ENCODE measurements at places on chromosomes 3 and 15. TPM values are rescaled to one million over a fixed set of nuclear protein-coding genes. Genes with fewer than 3 reads are reported as not detected.

Gene FRG2C
- not detected for total RNA-seq

Gene SLC28A2
- 2.3 TPM for total RNA-seq

Gene CNTN6
- not detected for total RNA-seq

Gene CAND2
- total RNA-seq = 3.6 TPM

Gene PCOLCE2
- 41.5 TPM for total RNA-seq

Gene SLC12A1
- not detected for total RNA-seq

Gene MCF2L2
- total RNA-seq = 0.26 TPM

Gene STXBP5L
- total RNA-seq = 0.78 TPM

Gene MAP6D1
- 7.0 TPM for total RNA-seq

Gene KNL1
- total RNA-seq = not detected

Gene ETFA
- total RNA-seq = 38.6 TPM

Gene ERICH6
- total RNA-seq = not detected

Gene CTXN2
- total RNA-seq = 0.52 TPM

- H3K4me1 ChIP-seq = no peaks in the 10 kb centered on the region
- H3K4me3 ChIP-seq = no peak overlapping the region
- no peak for DNase-seq
Observed at GRCh38 chr3:170717410-170718402, 131.8 kb upstream of the SLC7A14 start.

DNA sequence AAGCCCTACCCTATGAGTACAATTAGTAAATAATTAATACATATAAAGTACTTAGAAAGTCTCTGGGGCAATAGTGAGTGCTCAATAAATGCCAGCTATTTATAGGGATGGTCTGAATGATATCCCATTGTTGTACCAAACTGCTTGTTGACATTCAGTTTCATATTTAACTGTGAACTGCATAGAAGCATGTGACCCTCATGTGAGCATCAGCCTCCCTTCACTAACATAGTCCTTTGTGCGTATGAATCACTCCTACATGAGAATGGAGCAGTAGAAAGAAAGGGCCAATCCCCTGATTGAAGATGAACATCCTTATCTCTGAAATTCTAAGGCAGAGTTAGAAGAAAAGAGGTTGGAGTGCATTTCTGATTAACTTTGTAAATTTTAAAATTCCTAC lies 68.7 kb upstream of the ATP10A start:
- no peaks in the 10 kb centered on the region for H3K36me3 ChIP-seq
- no peak overlapping the region for H3K27ac ChIP-seq
- no peak overlapping the region for H3K4me3 ChIP-seq
- no peak for DNase-seq
- no peaks in the 10 kb centered on the region for H3K27me3 ChIP-seq

DNA sequence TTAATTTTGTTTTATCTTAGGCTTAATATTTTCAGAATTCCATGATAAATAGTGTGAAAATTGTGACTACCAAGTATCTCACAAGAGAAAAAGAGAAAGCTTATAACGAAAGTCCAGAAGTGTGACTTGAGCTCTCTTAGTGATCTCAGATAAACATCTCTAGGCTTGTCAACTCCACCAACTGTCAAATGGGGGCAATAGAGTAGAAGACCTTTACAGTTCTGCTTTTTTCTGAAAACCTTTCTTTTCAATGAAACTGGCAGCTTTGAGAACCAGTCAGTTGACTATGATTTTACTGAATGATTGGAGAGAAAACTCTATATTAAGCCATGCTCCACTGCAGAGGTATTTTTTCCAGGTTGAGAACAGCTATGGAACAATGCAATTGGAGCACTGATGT lies 119.2 kb upstream of the TP63 start:
- no peaks in the 10 kb centered on the region for H3K27me3 ChIP-seq
- no peak for DNase-seq
- no peak overlapping the region for H3K27ac ChIP-seq
- H3K36me3 ChIP-seq = no peaks in the 10 kb centered on the region
- H3K4me3 ChIP-seq = no peak overlapping the region
- no peaks in the 10 kb centered on the region for H3K4me1 ChIP-seq

- DNase-seq = no peak
- H3K27me3 ChIP-seq = no peaks in the 10 kb centered on the region
- no peaks in the 10 kb centered on the region for H3K36me3 ChIP-seq
- no peak overlapping the region for H3K4me3 ChIP-seq
- H3K4me1 ChIP-seq = no peaks in the 10 kb centered on the region
- H3K27ac ChIP-seq = no peak overlapping the region
Observed at GRCh38 chr3:57892423-57892822, 115.8 kb upstream of the FLNB start.

DNA sequence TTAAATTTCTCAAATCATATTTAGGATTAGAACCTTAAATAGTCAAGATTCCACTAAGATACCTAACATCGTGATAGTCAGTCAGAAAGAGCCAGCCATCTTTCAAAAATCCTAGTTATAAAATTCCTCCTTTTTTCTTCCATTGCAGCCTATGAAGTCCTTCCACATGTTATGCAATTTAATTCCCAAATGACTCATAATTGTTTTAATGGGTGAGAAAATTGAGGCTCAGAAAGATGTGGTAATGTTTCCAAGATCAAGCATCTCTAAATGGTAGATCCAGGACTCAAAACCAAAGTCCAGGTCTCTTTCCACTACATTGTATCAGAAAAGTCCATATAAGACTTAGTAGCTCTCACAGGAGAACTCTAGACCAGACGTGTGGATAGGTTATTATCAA lies 9.5 kb downstream of the CFAP44 start:
- H3K4me3 ChIP-seq = no peak overlapping the region
- DNase-seq = no peak
- H3K27ac ChIP-seq = no peak overlapping the region
- H3K36me3 ChIP-seq = no peaks in the 10 kb centered on the region

GRCh38 chr3:120678984-120679383 lies 3.1 kb downstream of the HGD start:
- no peak overlapping the region for H3K4me3 ChIP-seq
- H3K4me1 ChIP-seq = peaks cover 60% of the 10 kb centered on the region
- peak overlapping the region; percentile 90 for H3K27ac ChIP-seq
- H3K27me3 ChIP-seq = no peaks in the 10 kb centered on the region
- H3K36me3 ChIP-seq = no peaks in the 10 kb centered on the region

DNA sequence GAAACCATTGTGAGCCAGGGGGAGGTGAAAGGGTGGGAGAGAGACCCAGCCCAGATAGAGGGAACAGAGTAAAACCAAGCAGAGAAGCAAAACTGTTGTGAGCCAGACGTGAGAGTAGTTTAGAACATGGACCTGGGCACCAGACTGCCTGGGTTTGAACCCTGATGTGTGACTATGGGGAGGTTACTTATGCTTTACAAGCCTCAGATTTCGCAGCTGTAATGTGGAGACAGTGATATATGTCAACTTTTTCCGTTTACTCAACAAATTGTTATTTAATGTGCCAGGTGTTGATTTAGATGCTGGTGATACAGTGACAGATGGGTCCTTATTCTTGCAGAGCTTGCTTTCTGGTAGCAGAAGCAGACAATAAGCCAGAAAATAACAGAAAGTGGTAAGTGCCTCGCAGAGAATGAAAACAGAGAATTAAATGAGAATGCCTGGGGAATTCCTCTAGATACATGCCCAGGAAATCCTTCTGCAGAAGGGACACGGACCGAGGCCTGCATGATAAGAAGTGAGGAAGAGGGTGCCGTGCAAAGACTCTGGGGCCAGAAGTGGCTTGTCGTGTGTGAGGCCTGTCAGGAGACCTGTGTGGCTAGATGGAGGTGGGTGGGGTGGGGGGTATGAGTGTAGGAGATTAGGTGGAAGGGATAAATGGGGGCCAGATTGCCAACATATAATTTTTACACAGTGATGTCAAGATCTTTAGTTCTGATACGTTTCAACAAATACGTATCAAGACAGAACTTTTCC lies 15.0 kb downstream of the KAT2B start:
- DNase-seq = no peak
- peaks cover 31% of the 10 kb centered on the region for H3K4me1 ChIP-seq
- H3K36me3 ChIP-seq = no peaks in the 10 kb centered on the region
- H3K27ac ChIP-seq = peak overlapping the region; percentile 65

DNA sequence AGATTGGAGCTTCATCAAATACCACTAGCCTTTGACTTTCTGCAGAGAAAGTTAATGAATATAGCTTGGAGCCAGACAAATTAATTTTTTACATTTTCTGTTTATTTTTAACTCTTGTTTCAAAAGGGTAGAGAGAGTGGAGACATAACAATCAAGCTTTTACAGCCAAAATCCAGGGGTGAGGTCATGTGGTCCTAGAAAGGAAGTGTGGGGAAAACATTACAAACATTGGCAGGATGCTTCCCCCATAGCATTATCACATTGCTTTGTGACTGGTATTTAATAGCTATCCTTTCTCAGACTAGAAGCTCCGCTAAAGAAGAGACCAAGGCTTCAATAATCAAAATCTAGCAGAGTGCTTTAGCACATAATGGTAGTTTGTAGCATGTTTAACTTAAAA lies 46.4 kb upstream of the PHLDB2 start:
- H3K4me3 ChIP-seq = no peak overlapping the region
- peaks cover 44% of the 10 kb centered on the region for H3K4me1 ChIP-seq
- H3K27me3 ChIP-seq = no peaks in the 10 kb centered on the region
- H3K27ac ChIP-seq = peak overlapping the region; percentile 33

- DNase-seq = no peak
- peaks cover 12% of the 10 kb centered on the region for H3K4me1 ChIP-seq
- no peaks in the 10 kb centered on the region for H3K36me3 ChIP-seq
- H3K27ac ChIP-seq = no peak overlapping the region
- no peaks in the 10 kb centered on the region for H3K27me3 ChIP-seq
- no peak overlapping the region for H3K4me3 ChIP-seq
Observed at GRCh38 chr3:78765671-78766485, 1001.9 kb downstream of the ROBO1 start.

DNA sequence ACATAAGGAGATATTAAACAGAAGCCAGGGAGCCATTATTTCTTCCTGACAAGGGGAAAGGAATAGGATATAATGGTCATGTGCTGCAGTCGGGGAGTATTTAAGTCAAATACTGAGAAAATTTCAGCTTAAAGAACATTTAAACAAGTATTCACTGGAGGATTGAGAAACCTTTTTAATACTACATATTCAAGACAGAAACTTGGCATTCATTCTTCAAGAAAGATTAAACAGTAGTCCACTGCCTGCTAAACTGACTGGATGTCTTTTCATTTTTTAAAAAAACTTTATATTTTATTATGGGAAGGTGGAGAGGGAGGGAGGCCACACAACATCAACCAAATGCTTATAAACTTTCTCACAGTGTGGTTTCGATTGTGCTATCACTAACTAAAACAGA lies 107.4 kb upstream of the CBLB start:
- no peak overlapping the region for H3K4me3 ChIP-seq
- DNase-seq = no peak
- H3K36me3 ChIP-seq = no peaks in the 10 kb centered on the region

GRCh38 chr15:68699124-68699880 lies 120.5 kb downstream of the CORO2B start:
- no peak overlapping the region for H3K27ac ChIP-seq
- H3K27me3 ChIP-seq = no peaks in the 10 kb centered on the region
- H3K36me3 ChIP-seq = no peaks in the 10 kb centered on the region
- no peak for DNase-seq

- H3K4me3 ChIP-seq = no peak overlapping the region
- no peaks in the 10 kb centered on the region for H3K4me1 ChIP-seq
- DNase-seq = no peak
- no peaks in the 10 kb centered on the region for H3K36me3 ChIP-seq
- H3K27ac ChIP-seq = no peak overlapping the region
Observed at GRCh38 chr3:101077361-101078011, 84.3 kb upstream of the ABI3BP start.

DNA sequence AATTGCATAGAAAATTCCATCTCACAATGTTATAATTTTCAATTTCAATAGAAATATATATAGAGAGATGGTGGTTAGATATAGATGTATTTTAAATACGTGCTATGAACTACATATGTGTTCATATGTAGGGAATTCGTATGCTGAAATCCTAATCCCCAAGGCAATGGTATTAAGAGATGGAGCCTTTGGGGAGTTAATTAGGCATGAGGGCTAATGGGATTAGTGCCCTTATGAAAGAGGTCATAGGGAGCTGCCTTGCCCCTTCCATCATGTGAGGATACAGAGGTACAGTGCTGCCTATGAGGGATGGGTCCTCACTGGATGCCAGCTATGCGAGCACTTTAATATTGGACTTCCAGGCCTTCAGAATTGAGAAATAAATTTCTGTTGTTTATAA lies 79.6 kb upstream of the CCDC54 start:
- H3K36me3 ChIP-seq = no peaks in the 10 kb centered on the region
- H3K4me1 ChIP-seq = no peaks in the 10 kb centered on the region

DNA sequence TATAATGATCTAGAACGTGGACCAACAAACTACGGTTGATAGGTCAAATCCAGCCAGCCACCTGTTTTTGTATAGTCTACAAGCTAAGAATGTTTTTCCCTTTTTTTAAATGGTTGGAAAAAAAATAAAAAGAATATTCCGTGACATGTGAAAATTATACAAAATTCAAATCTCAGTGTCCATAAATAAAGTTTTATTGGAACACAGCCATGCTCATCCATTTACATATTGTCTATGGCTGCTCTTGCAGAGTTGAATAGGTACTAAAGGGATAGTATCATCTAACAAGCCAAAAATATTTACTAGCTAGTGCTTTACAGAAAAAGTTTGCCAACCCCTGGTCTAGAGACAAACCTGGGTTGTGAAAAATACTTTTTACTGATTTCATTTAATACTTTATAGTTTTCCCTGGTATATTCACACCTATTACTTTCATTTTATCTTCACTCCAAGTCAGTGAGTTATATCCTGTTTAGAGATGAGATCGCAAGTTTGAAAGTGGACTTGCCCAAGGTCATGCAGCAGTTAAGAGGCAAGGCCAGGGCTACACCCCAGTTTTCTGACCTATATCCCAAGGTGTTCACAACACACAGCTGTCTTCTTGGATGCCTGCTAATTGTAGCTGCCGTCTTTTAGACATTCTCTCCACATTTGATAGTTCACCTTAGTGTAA lies 58.4 kb downstream of the IGF2BP2 start:
- H3K27me3 ChIP-seq = no peaks in the 10 kb centered on the region
- no peak for DNase-seq
- peaks cover 12% of the 10 kb centered on the region for H3K4me1 ChIP-seq
- no peak overlapping the region for H3K4me3 ChIP-seq

DNA sequence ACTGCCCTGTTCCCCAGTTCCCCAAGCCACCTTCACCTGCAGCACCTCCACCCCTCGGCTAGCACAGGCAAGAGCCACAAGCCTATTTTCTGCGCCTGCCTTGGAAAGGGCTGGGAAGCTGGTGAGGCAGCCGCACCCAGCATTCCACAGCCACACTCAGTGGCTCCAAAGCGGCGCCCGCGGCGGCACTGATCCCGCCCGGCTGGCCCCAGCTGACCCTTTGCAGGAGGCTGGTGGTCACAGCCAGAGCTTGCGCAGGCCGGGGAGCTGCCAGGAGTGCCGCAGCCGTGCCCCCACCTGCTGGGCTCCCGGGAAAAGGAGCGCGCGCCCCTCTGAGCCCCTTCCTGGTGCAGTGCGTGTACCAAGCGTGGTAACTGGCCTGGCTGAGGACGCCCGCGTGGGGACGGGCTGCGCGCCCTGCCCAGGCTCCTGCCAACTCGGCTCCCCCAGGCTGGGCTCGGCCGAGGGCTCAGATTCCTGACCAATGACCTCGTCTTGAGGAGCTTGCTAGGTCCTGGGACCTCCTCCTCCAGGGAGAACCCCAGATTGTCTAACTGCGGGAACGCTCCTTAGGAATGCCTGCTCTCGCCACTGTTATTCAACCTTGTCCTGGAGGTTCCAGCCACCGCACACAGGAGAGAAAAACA lies 13.3 kb downstream of the GRAMD2A start:
- H3K27me3 ChIP-seq = no peaks in the 10 kb centered on the region
- H3K27ac ChIP-seq = no peak overlapping the region
- no peak overlapping the region for H3K4me3 ChIP-seq
- H3K4me1 ChIP-seq = peaks cover 8% of the 10 kb centered on the region
- no peak for DNase-seq
